ENCODE measurements at places on chromosomes 3 and 15.

- DNase-seq = no peak
These were observed 82.9 kb upstream of the HACD2 start for GRCh38 chr3:123667784-123668183.

DNA sequence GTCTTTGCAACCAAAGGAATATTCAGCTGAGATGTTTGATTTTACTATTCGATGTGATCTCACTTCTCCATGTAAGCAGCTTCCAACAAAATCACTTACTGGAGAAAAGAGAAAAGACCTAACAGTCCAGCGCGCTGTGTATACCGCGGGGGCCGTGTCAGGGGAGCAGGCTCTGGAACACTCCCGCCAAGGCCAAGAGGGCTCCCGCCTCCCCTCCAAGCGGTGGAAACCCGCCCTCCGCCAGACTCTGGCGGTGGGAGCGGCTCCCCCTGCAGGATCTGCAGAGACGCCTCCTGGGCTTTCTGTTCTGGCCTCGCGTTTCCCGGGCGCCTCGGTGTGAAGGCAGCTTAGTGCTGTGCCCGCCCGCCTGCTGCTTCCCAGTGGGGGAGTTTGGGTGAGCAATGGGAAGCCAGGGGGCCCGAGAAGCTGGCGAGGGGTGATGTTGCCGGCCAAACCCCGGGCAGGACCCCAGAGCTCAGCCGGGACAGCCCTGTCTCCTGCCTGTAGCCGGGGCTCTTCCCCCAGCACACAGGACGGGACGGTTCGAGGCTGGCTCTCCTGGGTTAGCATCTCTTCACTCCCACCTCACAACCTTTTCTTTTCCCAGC lies 36.3 kb downstream of the CHST14 start:
- DNase-seq = peak; percentile 79

- no peak for DNase-seq
These were observed 14.9 kb upstream of the CILP start for GRCh38 chr15:65226221-65226620.

DNA sequence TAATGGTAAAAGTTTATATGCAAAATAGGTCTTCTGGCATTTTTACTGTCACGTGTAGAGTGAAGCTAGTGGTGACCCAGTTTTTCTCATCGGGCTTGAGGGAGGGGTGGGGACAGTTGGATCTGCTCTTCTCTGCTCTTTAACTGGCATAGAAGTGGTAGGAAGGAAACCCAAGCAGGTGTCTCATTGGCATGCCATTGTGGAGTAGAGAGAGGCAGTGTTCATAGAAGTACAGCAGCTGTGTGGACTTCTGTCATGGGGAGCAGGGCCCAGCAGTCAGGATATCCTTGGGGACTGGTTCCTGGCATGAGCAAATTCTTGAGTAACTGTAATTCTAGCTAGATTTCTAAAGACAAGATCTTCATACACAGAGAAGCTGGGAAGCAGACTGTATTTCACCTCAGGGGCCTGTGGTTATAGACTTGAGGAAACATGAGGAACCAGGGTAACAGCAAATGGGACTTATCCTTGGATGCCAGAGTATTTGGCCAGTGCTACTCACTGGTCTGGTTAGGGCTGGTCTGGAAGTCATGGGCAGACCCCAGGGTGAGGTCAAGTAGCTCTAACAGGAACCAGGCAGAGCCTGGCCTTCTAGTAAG lies 42.9 kb downstream of the CDIN1 start:
- DNase-seq = no peak

- no peak for DNase-seq
These were observed 6.0 kb upstream of the ACAD9 start for GRCh38 chr3:128873244-128874022.
